Testis (tissue), 5 donors: ENCODE measurements at places on chromosomes 5 and 9. TPM values are rescaled to one million over a fixed set of nuclear protein-coding genes. Genes with fewer than 3 reads are reported as not detected.

- H3K27ac ChIP-seq, result no peak overlapping the region
- no peaks in the 10 kb centered on the region for H3K36me3 ChIP-seq
- H3K4me1 ChIP-seq, result no peaks in the 10 kb centered on the region
- no peak overlapping the region for H3K4me3 ChIP-seq
These were observed 146.2 kb downstream of the MARCHF11 start for GRCh38 chr5:16033187-16033925.

OMD gene
- polyA plus RNA-seq, result 2.5 TPM

PELO gene
- polyA plus RNA-seq, result 10.6 TPM

DNA sequence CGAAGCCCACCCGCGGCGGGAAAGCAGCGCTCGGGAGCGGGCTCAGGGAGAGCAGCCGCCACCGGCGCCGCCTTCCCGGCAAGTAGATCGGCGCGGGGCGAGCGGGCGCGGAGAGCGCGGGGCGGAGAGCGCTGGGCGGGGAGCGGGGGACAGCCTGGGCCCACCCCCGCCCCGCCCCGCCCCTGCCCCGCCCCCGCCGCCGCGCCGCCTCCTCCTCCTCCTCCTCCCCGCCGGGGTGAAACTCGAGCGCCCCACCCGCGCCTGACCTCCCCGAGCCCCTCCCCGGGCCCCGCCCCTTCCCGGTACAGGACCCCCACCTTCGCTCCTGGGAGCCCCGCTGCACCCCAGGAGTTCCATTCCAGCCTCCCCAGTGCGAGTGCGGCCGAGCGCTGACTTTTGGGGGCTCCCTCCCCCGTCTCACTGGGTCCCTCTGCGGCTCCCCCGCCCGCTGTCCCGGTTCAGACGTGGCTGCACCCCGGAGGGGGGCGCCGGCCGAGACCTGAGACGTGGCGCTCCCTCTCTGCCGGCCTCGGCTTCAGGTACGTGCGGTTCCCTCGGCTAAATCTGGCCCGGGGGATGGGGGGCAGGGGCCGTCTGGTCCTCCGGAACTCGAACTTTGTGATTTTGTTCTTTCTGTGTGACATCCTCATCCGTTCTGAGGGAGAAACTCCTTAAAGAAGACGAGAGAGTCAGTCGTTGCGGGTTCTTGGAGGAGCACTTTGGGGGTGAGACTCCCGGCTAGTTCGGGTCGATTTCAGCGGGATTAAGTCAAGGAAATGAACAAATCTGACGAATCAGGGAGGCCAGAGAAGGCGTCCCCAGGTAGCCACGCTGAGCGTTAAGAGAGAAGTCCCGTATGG is at the start of gene SEMA5A:
Gene SEMA5A, minus strand, starts transcription at position 84 of the 860 bp plus-strand sequence. CDS start 166,129 bp downstream, outside the sequence.
- H3K27ac ChIP-seq, result peak within 1 kb of the TSS; percentile 57
- H3K27me3 ChIP-seq, result no peaks in the 10 kb centered on the region
- peak within 1 kb of the TSS; percentile 57 for H3K4me3 ChIP-seq
- H3K4me1 ChIP-seq, result peaks cover 8% of the 10 kb centered on the region
- peak; percentile 64 for DNase-seq

DNA sequence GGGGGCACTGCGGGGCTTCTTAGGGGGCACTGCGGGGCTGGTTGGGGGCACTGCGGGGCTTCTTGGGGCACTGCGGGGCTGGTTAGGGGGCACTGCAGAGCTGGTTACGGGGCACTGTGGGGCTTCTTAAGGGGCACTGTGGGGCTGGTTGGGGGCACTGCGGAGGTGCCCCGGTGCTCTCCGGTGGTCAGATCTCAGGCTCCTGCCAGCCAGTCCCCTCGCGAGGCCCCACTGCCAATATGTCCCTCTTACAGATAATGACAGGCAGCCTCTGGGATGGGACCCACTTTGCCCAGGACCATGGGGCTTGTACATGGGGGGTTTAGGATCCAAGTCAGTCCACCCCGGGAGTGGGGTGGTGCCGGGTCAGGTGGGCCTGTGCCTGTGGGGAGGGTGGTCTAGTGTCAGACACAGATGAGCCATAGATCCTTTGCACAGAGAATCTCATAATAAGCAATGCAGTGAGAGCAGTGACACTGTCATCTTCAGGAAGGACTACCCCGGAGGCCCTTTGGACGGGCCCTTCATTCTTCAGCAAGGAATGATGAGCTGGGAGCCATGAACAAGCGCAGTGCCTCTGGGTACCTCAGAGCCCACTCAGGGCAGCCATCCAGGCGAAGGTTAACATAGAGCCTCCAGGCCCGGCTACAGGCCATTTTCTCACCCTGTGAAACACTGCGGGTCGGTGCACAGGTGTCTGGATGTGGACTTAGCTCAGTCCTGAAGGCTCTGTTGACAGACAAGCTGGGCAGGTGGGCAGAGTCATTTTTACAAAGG is 38.2 kb downstream of the COL5A1 start:
- no peak overlapping the region for H3K27ac ChIP-seq
- H3K27me3 ChIP-seq, result no peaks in the 10 kb centered on the region
- H3K4me3 ChIP-seq, result no peak overlapping the region
- H3K36me3 ChIP-seq, result no peaks in the 10 kb centered on the region

DNA sequence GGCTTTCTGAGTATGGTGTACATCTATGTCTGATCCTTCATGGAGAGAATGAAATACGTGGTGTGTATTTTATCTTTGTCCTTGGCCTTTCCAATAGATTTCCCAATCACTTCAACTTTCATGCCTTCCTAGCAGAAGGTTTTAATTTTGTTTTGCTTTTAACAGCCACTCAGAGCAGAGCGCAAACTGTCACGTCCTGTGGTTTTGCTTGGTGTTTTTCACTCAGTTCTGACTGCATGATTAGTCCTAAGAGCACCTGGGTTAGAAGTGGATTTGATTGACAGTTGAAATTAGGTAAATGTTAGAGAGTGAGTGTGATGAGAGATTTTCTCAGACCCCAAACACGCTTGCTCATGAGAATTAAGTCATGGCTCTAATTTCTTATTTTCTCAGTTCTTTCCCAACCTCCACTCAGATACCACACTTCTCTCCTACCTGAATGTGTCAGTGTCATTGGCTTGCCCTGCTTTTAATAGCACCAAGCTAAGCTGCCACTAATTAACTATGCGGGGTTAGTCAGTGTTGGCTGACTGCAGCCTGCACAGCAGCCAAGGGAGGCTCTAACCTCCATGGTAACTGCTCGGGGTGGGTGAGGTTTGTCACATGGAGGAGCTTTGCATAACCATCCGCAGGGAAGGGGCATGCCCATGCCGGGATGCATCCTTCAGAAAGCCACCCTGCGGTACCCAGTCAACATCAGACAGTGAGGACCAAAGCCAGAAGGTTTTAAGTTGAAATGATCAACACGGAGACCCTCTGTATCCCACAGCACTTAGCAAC is 173.4 kb downstream of the NR3C1 start:
- no peak for DNase-seq
- H3K27ac ChIP-seq, result no peak overlapping the region
- no peaks in the 10 kb centered on the region for H3K4me1 ChIP-seq
- no peaks in the 10 kb centered on the region for H3K36me3 ChIP-seq
- H3K27me3 ChIP-seq, result no peaks in the 10 kb centered on the region

- DNase-seq, result no peak
- no peaks in the 10 kb centered on the region for H3K36me3 ChIP-seq
- no peaks in the 10 kb centered on the region for H3K27me3 ChIP-seq
- H3K4me3 ChIP-seq, result no peak overlapping the region
These were observed 176.2 kb downstream of the COL23A1 start for GRCh38 chr5:178413988-178414387.

DNA sequence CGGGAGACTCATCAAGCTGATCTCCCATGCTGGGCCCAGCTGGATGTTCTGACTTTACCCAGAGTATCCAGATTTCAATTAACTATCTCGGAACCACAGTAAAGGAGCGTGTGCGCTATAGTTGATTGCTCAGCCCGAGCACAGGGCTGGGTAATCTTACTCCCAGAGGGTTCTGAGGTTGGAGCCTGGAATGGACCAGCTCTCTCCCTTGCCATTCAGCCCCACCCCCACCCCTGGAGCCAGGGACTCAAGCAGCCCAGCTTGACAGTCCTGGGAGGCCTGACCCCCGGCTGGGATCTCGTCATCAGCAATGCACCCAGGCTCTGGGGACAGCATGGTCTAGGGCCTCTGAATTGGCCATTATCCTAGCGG is 23.7 kb upstream of the PTGES start:
- H3K4me1 ChIP-seq, result peaks cover 9% of the 10 kb centered on the region
- no peak overlapping the region for H3K4me3 ChIP-seq
- no peaks in the 10 kb centered on the region for H3K27me3 ChIP-seq
- no peak for DNase-seq
- no peak overlapping the region for H3K27ac ChIP-seq
- H3K36me3 ChIP-seq, result no peaks in the 10 kb centered on the region

PPP6C gene
- 57.5 TPM for polyA plus RNA-seq
